CD4-positive, alpha-beta T cell treated with Interleukin-2 at 100 ng/mL for 4 hours (primary cell): ENCODE measurements at places on chromosomes 7 and 10.

GRCh38 chr10:538895-539294 is 150.6 kb downstream of the DIP2C start:
- no peak for DNase-seq

GRCh38 chr7:2431260-2431867 is 28.0 kb downstream of the CHST12 start:
- DNase-seq = peak; percentile 45

- no peak for DNase-seq
Observed at GRCh38 chr7:64656489-64656888, 9.4 kb upstream of the ZNF107 start.

DNA sequence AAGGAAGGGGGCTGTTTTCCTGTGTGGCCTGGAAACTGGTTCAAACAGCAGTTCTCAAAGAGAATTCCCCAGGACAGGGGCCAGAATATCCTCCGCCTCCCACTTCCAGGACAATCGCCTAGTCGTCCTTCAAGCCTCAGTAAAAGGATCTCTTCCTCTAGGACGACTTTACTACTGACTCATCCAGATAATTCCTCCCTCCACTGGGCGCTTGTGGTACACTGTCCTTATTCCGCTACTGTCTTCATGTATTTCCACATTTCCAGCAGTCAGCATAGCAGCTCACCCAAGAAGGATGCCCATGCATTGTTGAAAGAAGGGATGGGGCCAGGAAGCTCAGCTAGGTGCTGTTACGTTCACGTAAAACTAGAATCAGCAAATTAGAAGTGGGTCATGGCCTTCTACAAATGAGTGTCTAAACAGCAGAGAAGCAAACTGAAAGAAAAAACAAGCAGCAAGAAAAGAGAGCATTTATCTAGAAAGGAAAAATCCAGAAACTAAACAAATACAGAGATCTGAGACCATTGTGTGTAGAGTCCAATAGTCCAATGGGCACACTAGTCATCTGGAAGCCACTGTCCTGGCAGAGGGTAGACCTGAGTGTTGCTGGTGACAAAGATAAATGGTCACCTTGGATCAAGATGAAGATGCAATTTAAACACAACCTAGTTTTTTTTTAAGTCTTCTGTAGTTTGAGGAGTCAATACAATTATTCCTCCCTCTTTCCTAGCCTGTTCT is 26.3 kb downstream of the CLRN3 start:
- DNase-seq = no peak

DNA sequence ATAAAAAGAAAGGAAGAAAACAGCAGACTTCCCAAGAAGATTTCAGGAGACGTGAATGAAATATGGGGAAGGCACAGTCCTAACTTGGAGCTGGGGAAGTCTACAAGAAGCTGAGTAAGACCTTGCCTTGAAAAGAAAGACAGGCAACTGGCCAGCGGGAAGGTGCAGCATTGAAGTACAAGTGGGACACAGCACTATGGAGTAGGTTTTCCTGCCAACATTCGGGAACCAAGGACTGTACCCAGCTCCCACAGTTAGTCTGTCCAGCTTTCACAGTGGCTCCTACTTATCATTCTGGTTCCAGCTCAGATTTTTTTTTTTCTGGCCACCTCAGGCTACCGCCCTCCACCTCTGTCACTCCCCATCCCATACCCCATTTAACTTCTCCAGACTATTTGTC is 10.0 kb downstream of the HPS1 start:
- no peak for DNase-seq
